Putamen (tissue), 1 donor: ENCODE measurements at places on chromosomes 5 and 9.
A peak's percentile ranks its signal among the peaks of the same experiment; 100 is the strongest.

- DNase-seq, result no peak
Observed at GRCh38 chr5:115542651-115543364, 1.8 kb downstream of the FEM1C start.

- peak; percentile 26 for DNase-seq
Observed at GRCh38 chr9:101270302-101270701, 114.5 kb downstream of the BAAT start.

DNA sequence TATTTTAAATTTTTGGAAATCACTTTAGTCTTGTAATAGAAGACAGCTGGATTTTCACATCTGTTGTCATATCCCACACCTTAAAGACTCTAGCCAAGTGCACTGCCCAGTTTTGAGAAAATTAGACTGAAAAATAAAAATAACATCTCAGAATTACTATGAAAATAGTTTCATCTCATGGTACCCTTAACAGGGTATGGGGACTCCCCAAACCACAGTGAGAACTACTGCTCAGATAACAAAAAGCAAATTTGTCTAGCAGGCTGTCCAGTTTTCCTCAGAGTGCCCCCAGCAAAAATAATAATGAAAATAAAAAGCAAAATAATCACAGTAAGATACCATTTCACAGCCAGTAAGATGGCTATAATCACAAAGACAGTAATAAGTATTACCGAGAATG is 6.5 kb downstream of the UBQLN1 start:
- DNase-seq, result no peak

GRCh38 chr9:26947736-26948135 is 694 bp upstream of the PLAA start:
- DNase-seq, result no peak

DNA sequence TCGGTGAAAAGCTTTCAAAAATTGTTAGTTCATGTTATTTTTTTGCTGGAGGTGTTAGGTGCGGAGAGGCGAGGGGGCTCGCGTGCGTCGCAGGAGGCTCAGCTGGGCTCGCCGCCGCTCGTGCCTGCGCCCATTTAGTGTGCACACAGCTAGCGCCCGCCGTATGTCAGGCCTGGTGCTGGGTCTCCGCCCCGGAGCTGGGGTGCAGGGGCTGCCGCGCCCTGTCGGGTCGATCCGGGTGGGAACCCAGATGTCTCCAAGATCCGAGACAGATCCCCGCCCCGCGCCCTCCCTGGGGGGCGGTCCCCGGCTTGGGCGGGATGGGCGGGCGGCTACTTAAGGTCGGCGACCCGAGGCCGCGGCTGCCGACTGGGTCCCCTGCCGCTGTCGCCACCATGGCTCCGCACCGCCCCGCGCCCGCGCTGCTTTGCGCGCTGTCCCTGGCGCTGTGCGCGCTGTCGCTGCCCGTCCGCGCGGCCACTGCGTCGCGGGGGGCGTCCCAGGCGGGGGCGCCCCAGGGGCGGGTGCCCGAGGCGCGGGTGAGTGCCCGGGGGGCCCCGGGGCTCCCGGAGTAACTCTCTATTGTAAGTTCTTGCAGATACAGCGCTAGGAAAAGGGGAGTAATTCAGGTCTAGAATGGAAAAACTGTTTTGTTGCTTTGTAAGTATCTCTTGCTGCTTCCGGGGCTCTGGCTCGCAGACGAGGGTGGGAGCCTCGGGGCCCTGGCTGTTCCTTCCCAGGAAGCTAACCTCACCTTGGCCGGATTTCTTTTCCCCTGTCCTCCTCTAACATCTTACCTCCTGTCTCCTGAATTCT is 31.7 kb downstream of the GSN start:
- DNase-seq, result peak; percentile 63

DNA sequence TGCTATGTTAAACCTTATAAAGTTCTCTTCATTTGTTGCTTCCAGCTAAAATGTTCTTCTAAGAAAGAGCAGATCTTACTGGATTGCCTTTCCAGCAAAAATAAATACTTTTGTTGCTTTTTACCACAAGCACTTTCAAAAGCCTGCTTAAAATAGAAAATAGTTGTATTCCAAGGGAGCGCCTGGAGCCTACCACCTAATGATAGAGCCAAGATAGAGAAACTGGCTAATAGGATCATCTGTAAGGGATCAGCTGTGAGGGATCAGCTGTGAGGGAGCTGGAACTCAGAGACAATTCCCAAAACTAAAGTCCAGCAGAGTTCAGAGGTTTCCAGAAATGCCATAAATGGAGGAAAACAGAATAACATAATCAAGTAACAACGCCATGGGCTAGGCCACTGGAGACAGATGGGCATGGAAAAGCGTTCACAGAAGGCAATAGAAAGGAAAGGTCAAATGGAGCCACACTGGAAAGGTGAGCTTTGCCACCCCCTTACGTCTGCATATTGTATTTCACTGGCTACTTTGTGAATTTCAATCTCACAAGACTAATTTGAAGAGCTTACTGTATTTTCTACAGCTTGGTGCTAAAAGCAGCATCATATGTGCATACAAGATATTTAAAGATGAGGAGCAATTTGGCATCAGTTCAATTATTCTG is 140.6 kb upstream of the TLE4 start:
- DNase-seq, result no peak

DNA sequence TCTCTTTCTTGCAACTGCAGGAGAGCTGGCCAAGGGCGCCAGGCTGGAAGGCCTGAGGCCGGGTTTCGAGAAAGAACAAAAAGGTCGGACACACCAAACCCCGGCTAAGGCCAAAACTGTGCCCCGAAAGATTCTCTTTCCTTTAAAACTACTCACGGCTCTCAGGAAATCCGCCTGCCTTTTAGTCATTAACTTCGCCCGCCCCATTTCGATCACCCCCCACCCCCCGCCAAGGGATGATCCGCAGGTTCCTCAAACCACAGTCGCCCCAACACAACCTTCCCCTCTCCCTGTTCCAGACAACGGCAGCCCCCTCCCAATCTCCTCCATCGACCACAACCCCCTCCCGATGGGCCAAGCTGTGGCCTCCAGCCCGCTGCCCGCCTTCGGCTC is 536 bp downstream of the FEM1C start:
- DNase-seq, result peak; percentile 68

- DNase-seq, result no peak
Observed at GRCh38 chr5:39631958-39632357, 207.2 kb upstream of the DAB2 start.

- no peak for DNase-seq
Observed at GRCh38 chr9:3521966-3522365, 3.8 kb downstream of the RFX3 start.

DNA sequence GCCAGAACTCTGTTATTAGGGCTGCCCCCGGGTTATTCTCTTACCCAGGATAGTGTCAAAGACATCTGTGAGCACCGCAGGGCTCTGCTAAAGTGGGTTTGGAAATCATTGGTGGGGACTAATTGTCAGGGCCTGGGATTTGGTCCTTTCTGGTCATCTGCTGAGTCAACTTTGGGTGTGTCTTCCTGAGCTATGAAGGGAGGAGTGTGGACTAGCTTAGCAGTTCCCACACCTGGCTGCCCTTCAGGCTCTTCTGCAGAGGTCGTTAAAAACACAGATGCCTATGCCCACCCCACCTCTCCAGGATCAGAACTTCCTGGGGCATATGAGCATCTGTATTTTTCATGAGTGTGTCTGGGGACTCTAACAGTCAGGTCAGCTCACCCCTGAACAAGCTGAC is 352.2 kb downstream of the SLIT3 start:
- no peak for DNase-seq

GRCh38 chr9:11946531-11946930 is 746.7 kb upstream of the TYRP1 start:
- DNase-seq, result no peak

DNA sequence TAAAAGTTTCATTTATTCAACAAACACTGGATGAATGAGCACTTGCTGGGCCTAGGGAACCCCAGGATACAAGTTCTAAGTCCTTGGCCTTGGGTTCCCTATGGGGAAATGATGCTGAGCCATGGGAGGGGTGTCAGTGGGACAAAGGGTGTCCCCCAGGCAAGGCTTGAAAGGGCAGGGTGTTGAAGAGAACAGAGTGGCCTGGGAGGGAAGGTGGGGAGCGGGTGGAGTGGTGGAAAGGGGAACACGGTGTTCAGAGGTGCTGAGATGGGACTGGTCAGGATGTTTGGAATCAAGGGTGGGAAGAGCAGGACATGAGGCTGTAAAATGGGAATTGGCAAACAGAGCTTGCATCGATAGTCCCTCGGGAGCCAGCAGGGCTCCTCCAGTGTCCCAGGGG is 61.8 kb downstream of the PPARGC1B start:
- no peak for DNase-seq

DNA sequence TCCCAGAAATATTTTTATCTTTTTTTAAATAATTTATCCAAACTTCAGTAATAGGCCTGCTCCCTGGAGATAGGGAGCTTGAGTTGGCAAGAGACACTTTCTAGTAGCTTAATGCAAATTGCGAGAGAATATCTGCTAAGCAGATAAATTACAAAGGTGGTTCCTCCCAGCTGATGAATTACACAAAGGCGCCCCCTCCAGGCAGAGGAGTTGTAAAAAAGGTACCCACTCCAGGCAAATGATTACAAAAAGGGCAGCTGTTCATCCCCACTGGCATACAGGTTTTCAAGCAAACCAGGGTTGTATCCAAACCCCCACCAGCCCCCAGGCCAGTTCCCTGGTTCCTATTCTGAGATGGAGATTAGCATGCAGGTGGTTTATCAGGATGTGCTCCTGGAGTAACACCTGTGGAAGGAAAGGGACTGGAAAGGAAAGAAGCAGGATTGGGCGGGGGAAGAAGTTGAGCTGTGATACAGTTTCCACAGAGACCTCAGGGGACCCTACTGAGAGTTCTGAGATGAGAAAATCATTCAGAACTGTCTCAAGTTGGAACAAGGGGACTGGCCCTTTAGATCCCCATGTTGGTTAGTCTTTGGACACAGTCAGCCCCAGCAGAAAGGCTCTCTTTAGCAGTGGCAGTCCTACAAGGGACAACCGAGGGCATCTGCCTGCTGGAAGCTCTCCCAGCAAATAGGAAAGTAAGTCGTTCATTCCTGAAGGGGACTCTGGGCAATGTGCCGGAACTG is 25.5 kb downstream of the ESM1 start:
- DNase-seq, result no peak

- DNase-seq, result no peak
Observed at GRCh38 chr5:102796009-102796408, 40.9 kb downstream of the PAM start.

DNA sequence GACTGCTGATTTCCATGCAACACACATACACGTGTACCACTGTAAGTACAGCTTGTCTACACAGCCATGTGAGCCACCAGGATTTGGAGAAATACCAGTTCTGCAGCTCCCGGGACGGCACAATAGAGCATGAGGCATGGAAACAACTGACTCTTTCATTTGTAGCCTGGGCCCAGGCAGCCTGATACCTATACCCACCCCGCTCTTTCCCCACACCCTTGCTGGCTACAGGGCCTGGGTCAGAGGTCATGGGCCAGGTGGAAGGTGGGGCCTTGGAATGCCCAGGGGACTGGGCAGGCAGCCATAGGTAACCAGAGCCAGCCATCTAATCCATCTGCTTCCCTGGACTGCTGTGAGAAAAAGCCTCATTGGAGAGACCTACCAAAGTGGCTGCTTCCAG is 39.0 kb upstream of the ZSWIM6 start:
- no peak for DNase-seq

DNA sequence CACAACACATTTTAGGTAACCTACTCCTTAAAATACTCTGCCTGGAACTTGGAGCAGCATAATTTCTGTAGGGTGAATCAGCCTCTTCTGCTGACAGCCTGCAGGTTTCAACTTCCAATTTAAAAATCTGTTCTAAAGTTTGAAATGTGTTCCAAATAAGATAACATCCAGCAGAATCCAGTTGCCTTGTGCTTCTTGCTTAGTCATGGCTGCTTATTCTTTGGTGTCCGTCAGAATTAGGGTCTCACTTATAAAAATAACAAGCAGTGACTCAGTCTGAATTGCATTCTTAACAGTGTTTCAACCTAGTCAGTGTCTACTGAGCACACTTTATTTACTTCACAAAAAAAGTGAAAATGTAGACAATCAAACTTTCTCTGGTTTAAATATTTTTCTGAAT is 3.7 kb downstream of the CDH6 start:
- no peak for DNase-seq

DNA sequence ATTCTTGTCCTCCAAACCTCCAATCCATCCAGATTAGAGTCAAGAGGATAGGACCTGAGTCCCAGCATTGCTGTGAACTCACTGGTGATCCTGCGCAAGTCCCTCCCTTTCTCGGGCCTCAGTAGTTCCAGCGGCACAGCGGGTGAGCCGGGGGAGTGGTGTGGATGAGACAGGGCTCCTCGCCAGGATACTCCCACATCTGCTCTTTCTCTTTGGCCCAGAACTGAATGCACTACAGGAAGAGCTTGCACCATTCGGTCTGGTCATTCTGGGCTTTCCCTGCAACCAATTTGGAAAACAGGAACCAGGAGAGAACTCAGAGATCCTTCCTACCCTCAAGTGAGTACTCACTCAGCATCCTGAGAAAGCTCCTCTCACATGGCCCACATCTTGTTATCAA is 6.3 kb downstream of the GPX3 start:
- DNase-seq, result no peak

DNA sequence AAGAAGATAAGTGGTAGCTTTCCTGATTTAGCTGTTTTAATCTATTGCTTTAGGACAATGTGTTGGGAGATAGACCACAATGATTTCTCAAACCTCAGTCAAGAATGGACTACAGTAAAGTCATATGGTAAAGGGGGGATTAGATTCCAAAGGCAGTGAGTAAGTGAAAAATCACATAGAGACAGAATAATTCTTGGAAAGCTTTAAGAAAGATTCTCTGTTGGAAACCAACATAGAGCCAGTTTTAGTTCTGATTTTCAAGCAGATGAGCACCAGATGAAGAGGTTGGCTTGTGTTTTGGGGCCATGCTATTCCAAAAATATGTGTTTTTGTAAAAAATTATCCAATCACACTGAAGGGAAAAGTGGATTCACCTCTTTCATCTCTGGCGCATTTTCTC is 256.8 kb upstream of the RPS23 start:
- no peak for DNase-seq

GRCh38 chr9:21728781-21729180 is 73.7 kb upstream of the MTAP start:
- DNase-seq, result no peak

DNA sequence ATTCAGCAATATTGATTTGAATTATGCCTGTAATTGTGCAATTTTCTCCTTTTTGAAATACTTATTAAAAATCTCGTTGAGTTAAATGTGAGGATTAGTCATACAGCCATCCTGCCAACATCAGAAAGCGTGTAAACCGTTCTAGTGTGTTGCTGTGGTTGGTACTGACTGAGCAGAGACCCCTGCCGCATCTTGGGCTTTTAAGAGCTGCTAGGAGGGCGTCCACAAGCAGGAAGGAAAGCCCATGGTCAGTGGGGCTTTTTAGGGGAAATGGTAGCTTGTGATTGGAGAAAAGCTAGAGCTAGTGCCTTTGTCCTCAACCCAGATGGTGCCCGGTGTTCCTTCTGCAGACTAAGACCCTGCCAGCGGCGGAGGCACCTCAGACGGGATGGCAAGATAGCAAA is 1.3 kb downstream of the SDHA start:
- no peak for DNase-seq

DNA sequence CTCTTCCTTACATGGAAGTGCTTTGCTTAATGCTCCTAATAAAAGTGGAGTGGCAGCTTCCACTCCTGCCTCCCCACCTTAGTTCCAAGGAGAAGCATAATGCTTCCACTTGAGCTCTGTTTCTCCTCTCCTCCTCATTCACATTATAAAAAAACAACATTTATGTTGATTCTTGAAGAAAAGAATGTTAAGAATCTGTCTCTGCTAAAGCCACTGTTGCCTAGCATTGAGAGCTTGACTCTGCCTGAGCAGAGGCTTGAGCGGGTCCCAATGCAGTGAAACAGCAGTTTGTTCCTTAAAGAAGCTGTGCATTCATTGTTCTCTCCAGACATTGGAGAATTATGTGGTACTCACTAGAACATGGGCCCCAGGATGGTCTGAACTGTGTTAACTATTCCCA is 101.5 kb upstream of the GHR start:
- no peak for DNase-seq

GRCh38 chr9:92610470-92611420 is 59.2 kb downstream of the IPPK start:
- DNase-seq, result no peak
